CD4-positive, alpha-beta memory T cell (primary cell): ENCODE measurements at places on chromosomes 12 and 14. TPM values are rescaled to one million over a fixed set of nuclear protein-coding genes. Genes with fewer than 3 reads are reported as not detected.

DNA sequence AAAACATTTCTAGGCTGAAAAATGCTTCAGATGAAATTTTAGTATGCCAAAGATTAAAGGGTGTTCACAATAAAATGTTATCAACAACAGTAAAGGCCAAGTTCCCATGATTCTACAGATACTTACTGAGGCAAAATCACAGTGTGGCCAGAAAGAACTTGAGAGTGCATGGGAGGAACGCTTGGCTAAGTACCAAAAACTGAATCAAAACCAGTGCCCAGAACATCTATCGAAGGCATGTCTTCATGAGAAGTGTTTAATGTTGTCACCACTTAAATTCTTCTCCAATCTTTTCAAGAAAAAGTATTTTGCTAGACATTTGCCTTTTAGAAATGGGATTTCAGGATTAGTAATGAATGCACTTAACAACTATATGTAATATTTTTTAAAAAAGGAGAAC, 41.5 kb downstream of the KIF21A start:
- no peak overlapping the region for H3K27ac ChIP-seq
- no peak for DNase-seq
- no peak overlapping the region for H3K4me3 ChIP-seq
- no peaks in the 10 kb centered on the region for H3K36me3 ChIP-seq
- H3K27me3 ChIP-seq = no peaks in the 10 kb centered on the region

DNA sequence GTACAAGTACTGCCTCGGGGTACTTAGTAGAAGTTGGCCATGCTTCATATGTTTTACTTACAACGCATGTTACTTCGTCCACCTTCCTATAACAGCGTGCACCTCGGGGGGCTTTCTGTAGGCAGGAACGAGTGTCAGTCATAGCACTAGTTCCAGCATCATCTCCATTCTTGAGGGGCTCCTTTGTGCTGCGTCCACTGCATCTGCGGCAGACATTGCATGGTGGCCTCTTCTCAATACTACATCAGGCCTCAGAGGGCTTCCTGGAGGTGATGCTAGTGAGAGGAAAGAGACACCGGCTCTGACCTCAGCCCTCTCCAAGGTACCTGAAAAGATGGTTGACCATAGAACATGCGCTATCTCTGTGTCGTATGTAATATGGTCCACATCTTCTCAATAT, 121.2 kb upstream of the RTL1 start:
- no peak for DNase-seq
- H3K27ac ChIP-seq = no peak overlapping the region
- H3K4me3 ChIP-seq = no peak overlapping the region
- H3K36me3 ChIP-seq = no peaks in the 10 kb centered on the region
- H3K4me1 ChIP-seq = no peaks in the 10 kb centered on the region

Gene ENDOU
- polyA plus RNA-seq = not detected

Gene ACVR1B
- 0.42 TPM for polyA plus RNA-seq

GRCh38 chr14:72350215-72350614, 418.0 kb downstream of the RGS6 start:
- DNase-seq = no peak
- H3K27me3 ChIP-seq = no peaks in the 10 kb centered on the region
- no peak overlapping the region for H3K27ac ChIP-seq
- no peak overlapping the region for H3K4me3 ChIP-seq
- H3K4me1 ChIP-seq = no peaks in the 10 kb centered on the region
- H3K36me3 ChIP-seq = no peaks in the 10 kb centered on the region

GRCh38 chr14:95056476-95056875, 100.9 kb downstream of the DICER1 start:
- DNase-seq = no peak
- no peak overlapping the region for H3K4me3 ChIP-seq
- H3K27me3 ChIP-seq = no peaks in the 10 kb centered on the region
- H3K27ac ChIP-seq = no peak overlapping the region
- no peaks in the 10 kb centered on the region for H3K4me1 ChIP-seq
- no peaks in the 10 kb centered on the region for H3K36me3 ChIP-seq

Gene RNFT2
- 0.88 TPM for polyA plus RNA-seq

Gene ANAPC5
- 231 TPM for polyA plus RNA-seq

DNA sequence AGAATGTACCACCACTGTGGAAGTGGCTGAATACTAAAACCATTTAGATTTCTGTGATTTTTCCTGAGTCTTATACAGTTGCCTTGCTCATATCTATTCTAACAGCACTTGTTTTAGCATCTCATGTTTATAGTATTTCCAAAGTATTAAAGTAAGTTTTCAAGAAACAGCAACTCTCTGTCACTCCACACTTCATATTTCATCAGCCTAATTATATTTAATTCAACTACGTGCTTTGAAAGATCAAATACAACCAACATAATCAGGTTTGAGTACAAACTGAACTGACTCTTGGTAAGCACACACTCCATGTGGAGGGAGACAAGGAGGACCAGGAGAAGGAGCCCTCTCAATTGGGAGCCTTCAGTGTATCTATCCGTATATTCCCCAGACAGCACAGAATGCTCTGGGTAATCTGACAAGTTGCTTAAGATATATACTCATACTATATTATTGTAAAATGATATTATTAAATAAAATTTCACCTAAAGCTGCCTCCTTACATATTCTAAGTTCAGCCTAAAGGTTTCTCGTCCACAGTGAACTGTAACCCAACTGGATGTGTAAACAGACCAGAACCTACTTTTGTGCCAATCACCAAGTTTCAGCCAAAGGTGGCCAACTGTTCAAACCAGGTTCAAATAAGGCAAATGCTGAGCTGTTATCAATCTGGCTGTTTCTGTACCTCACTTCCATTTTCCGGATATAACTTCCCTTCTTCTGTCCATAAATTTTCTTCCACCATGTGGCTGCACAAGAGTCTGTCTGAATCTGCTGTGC, 105.0 kb upstream of the RASSF8 start:
- H3K36me3 ChIP-seq = no peaks in the 10 kb centered on the region
- no peaks in the 10 kb centered on the region for H3K27me3 ChIP-seq
- no peak for DNase-seq
- no peaks in the 10 kb centered on the region for H3K4me1 ChIP-seq
- H3K4me3 ChIP-seq = no peak overlapping the region

DNA sequence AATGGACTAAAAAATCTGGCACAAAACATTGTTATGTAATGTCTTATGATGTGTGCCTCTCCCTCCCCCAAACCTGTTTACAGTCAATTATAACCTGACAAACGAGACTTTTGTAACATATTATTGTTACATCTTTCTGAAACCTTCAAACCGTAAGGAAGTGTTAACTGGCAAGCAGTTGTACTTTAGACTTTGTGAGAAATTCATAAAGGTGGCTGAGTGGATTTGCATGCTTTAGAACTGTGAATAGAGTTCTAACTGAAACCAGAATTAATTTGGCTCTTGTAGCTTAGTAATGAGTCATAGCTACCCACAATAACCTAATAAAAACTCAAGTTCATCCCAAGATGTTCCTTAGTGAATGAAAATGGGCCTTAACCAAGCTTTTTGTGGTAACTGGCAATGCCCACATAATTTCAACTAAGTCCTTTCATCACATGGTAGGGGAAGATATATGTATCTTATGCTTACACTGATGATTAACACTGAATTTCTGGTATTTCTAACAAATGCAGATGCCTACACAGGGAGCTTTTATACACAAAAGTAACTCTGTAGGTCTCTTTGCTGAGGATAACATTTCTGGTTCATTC, 29.7 kb downstream of the RAD9B start:
- H3K27me3 ChIP-seq = no peaks in the 10 kb centered on the region
- no peak for DNase-seq
- H3K4me3 ChIP-seq = no peak overlapping the region
- H3K27ac ChIP-seq = no peak overlapping the region
- peaks cover 17% of the 10 kb centered on the region for H3K36me3 ChIP-seq
- no peaks in the 10 kb centered on the region for H3K4me1 ChIP-seq

- H3K27ac ChIP-seq = no peak overlapping the region
- H3K36me3 ChIP-seq = peaks cover 35% of the 10 kb centered on the region
- H3K27me3 ChIP-seq = no peaks in the 10 kb centered on the region
- no peaks in the 10 kb centered on the region for H3K4me1 ChIP-seq
- no peak for DNase-seq
These were observed 9.7 kb downstream of the TUBA1C start for GRCh38 chr12:49274396-49275069.

- H3K27ac ChIP-seq = no peak overlapping the region
- peak; percentile 71 for DNase-seq
- H3K36me3 ChIP-seq = no peaks in the 10 kb centered on the region
- no peaks in the 10 kb centered on the region for H3K27me3 ChIP-seq
- H3K4me3 ChIP-seq = no peak overlapping the region
- H3K4me1 ChIP-seq = no peaks in the 10 kb centered on the region
These were observed 82.5 kb upstream of the EVL start for GRCh38 chr14:99982537-99983250.

Gene SYNDIG1L
- polyA plus RNA-seq = not detected

GRCh38 chr14:66237741-66238140, 248.4 kb upstream of the CCDC196 start:
- peaks cover 5% of the 10 kb centered on the region for H3K27me3 ChIP-seq
- no peak overlapping the region for H3K4me3 ChIP-seq
- no peaks in the 10 kb centered on the region for H3K36me3 ChIP-seq
- no peak for DNase-seq
- H3K4me1 ChIP-seq = no peaks in the 10 kb centered on the region

GRCh38 chr12:5110345-5110744, 66.7 kb downstream of the KCNA5 start:
- no peak overlapping the region for H3K27ac ChIP-seq
- H3K27me3 ChIP-seq = no peaks in the 10 kb centered on the region
- no peaks in the 10 kb centered on the region for H3K4me1 ChIP-seq
- no peak overlapping the region for H3K4me3 ChIP-seq
- H3K36me3 ChIP-seq = no peaks in the 10 kb centered on the region
- no peak for DNase-seq

Gene DENND5B
- not detected for polyA plus RNA-seq

Gene SELPLG
- polyA plus RNA-seq = 485 TPM

GRCh38 chr12:3097186-3097804, 20.1 kb downstream of the TSPAN9 start:
- H3K27me3 ChIP-seq = no peaks in the 10 kb centered on the region
- H3K4me3 ChIP-seq = no peak overlapping the region
- H3K27ac ChIP-seq = no peak overlapping the region
- H3K4me1 ChIP-seq = peaks cover 8% of the 10 kb centered on the region
- H3K36me3 ChIP-seq = no peaks in the 10 kb centered on the region

GRCh38 chr12:57756406-57757341, 1.8 kb downstream of the MARCHF9 start:
- H3K27ac ChIP-seq = peak overlapping the region; percentile 54
- peaks cover 55% of the 10 kb centered on the region for H3K4me1 ChIP-seq
- H3K27me3 ChIP-seq = no peaks in the 10 kb centered on the region
- peaks cover 17% of the 10 kb centered on the region for H3K36me3 ChIP-seq

DNA sequence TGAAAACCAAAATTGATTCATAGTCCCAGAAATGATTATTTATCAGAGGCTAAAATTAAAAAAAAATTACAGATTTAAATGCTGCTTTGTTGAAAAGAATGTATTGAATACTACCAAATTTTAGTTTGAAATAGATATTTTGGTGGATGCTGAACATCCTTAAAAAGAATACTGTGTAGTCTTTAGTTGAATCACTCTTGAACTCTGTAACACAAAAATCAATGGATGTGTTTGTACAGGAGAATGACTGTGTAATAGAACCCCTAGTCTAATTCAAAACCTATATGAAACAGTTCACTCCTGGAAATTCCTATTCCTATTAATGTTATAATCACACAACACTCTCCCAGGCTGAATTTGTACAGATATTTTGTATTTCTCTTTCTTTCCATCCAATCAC, 1.5 kb upstream of the TSPAN8 start:
- H3K4me1 ChIP-seq = no peaks in the 10 kb centered on the region
- H3K27me3 ChIP-seq = no peaks in the 10 kb centered on the region
- no peak for DNase-seq
- H3K36me3 ChIP-seq = no peaks in the 10 kb centered on the region

Gene STXBP6
- not detected for polyA plus RNA-seq

Gene LMNTD1
- polyA plus RNA-seq = not detected

- H3K4me3 ChIP-seq = no peak overlapping the region
- H3K27me3 ChIP-seq = no peaks in the 10 kb centered on the region
- H3K4me1 ChIP-seq = no peaks in the 10 kb centered on the region
- peaks cover 58% of the 10 kb centered on the region for H3K36me3 ChIP-seq
- H3K27ac ChIP-seq = no peak overlapping the region
These were observed 23.7 kb downstream of the VTI1B start for GRCh38 chr14:67650694-67651093.

GRCh38 chr12:42143452-42144157, 1.1 kb downstream of the GXYLT1 start:
- H3K27ac ChIP-seq = peak overlapping the region; percentile 54
- H3K27me3 ChIP-seq = no peaks in the 10 kb centered on the region
- peak; percentile 33 for DNase-seq
- H3K4me1 ChIP-seq = peaks cover 39% of the 10 kb centered on the region

- no peak overlapping the region for H3K27ac ChIP-seq
- H3K36me3 ChIP-seq = no peaks in the 10 kb centered on the region
- no peak for DNase-seq
- H3K4me3 ChIP-seq = no peak overlapping the region
These were observed 42.7 kb downstream of the SYNE2 start for GRCh38 chr14:63895510-63895909.

Gene ARHGAP9
- 206 TPM for polyA plus RNA-seq

GRCh38 chr12:75177997-75178396, 31.6 kb downstream of the KCNC2 start:
- H3K27ac ChIP-seq = no peak overlapping the region
- no peaks in the 10 kb centered on the region for H3K27me3 ChIP-seq
- no peaks in the 10 kb centered on the region for H3K36me3 ChIP-seq
- no peak overlapping the region for H3K4me3 ChIP-seq
- no peak for DNase-seq

Gene APOF
- not detected for polyA plus RNA-seq

GRCh38 chr12:64139021-64139420, 83.1 kb downstream of the KICS2 start:
- no peaks in the 10 kb centered on the region for H3K4me1 ChIP-seq
- no peak for DNase-seq
- no peak overlapping the region for H3K4me3 ChIP-seq
- no peak overlapping the region for H3K27ac ChIP-seq

GRCh38 chr14:50762001-50762930, 68.7 kb downstream of the NIN start:
- DNase-seq = no peak
- H3K4me1 ChIP-seq = no peaks in the 10 kb centered on the region
- H3K27ac ChIP-seq = no peak overlapping the region

- H3K36me3 ChIP-seq = peaks cover 20% of the 10 kb centered on the region
- no peak overlapping the region for H3K27ac ChIP-seq
- H3K4me3 ChIP-seq = no peak overlapping the region
- H3K27me3 ChIP-seq = no peaks in the 10 kb centered on the region
These were observed 17.0 kb downstream of the NFYB start for GRCh38 chr12:104121001-104121400.

Gene ABCC9
- polyA plus RNA-seq = not detected

GRCh38 chr12:40829738-40830144, 137.5 kb downstream of the CNTN1 start:
- H3K4me1 ChIP-seq = no peaks in the 10 kb centered on the region
- H3K27ac ChIP-seq = no peak overlapping the region
- H3K36me3 ChIP-seq = no peaks in the 10 kb centered on the region

Gene AMDHD1
- polyA plus RNA-seq = not detected

Gene OVCH1
- polyA plus RNA-seq = not detected

- peaks cover 3% of the 10 kb centered on the region for H3K4me1 ChIP-seq
- H3K27me3 ChIP-seq = no peaks in the 10 kb centered on the region
- peaks cover 12% of the 10 kb centered on the region for H3K36me3 ChIP-seq
These were observed 25.6 kb downstream of the STX2 start for GRCh38 chr12:130813436-130813835.

- no peaks in the 10 kb centered on the region for H3K36me3 ChIP-seq
- H3K4me1 ChIP-seq = no peaks in the 10 kb centered on the region
- no peak for DNase-seq
- H3K27me3 ChIP-seq = no peaks in the 10 kb centered on the region
- no peak overlapping the region for H3K27ac ChIP-seq
- no peak overlapping the region for H3K4me3 ChIP-seq
These were observed 14.2 kb upstream of the SLC38A4 start for GRCh38 chr12:46839964-46840363.

- H3K4me3 ChIP-seq = no peak overlapping the region
- H3K36me3 ChIP-seq = no peaks in the 10 kb centered on the region
- no peaks in the 10 kb centered on the region for H3K4me1 ChIP-seq
- H3K27me3 ChIP-seq = no peaks in the 10 kb centered on the region
- no peak for DNase-seq
These were observed 49.5 kb upstream of the POC1B start for GRCh38 chr12:89575374-89575773.
